Stimulated activated CD4-positive, alpha-beta T cell treated with anti-CD3 and anti-CD28 coated beads, Interleukin-15, amount 100 ng/mL, for 48 hours (primary cell): ENCODE measurements at places on chromosomes 16 and 17.

DNA sequence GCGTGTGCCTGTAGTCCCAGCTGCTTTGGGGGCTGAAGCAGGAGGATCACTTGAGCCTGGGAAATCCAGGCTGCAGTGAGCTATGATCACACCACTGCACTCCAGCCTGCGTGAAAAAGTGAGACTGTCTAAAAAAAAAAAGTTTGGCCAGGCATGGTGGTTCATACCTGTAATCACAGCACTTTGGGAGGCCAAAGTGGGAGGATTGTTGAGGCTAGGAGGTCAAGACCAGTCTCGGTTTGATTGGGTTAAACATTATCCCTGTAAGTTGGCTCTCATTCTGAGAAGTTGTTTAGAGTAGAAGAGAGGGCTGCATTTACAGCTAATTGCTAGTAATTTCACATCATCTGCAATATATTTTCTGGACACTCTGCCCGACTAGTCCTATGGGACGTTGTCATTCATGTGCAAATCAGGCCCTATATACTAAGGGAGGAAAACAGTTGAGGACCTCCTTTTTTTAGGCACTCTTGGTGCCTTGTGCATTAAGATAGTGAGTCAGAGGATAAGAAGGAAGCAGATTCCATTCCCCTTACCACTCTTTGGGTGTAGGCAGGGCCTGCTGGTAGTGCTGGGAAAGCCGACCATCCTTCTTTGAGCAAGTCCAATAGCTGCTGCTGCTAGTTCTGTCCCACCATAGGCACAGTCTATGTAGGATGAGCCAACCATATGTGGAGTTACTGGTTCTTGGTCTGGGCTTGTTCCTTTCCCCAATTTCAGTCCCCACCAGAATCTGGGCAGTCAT, 18.7 kb downstream of the HMOX2 start:
- no peak for DNase-seq

GRCh38 chr17:56528696-56529095, 64.8 kb upstream of the NOG start:
- no peak for DNase-seq

DNA sequence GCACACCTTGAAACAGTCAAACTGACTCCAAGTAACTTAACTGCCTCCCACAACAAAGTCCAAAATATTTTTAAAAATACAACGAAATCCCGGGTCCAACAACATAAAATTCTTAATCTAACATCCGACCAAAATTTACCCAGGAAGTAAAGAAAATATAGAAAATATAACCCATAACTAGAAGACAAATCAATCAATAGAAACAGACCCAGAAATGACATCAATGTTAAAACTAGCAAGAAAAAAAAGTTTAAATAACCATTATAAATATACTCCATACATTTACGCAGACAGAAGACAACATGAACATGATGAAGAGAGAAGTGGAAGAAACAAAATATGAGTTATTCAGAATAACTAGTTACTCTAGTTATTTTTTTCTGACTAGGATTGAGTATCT, 3.7 kb downstream of the ZNF597 start:
- no peak for DNase-seq

DNA sequence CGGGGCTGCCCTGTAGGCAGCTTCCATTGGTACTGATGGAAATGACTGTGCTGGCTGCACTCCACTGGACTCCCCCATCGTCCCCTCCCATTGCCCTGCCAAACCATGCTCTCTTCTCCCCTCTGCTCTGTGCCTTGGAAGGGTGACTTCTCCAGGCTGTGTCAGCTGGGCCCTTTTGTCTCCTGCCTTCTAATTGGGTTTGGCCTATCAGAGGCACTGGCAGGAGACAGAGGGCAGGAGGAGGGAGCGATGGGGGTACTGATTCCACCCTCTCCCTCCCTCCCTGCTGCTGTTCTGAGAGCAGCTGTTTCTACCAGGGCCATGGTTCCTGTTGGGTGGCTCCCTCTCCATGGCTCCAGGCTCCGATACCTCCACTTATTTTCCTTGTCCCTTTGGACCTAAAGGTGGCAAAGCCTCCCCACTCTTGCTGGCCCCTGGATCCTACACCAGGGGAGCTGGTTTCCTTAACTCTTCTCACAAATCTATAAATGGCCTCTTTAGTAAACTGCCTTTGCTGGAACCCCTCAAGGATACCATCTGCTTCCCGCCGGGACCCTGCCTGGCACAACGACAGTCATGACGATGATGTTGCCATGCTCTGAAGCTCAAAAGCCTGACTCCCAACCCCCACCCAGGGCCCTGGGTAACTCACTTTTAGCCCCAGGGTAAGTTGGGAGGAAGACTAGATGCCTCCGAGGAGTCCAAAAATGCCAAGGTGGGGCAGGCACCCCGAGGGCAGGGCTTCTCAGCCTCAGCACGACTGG, 123.8 kb upstream of the RPL38 start:
- no peak for DNase-seq

DNA sequence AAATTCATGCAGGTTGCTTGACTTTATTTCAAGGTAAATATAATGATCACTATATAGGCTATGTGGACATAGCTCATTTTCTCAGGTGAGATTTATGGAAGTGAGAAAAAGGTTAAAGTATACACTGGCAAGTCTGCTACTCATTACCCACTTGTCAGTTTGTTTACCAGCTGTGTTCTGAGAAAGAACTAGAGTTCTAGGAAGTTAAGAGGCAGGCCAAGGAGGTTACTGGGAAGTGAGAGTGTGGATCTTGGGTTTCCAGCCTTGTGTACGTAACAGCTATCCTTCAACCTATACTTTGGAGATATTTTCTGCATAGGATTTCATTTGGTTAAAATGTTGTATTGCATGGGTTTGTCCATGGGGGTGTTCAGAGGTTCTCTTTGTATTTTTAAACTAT, 31.9 kb upstream of the COX10 start:
- no peak for DNase-seq

- DNase-seq: no peak
Observed at GRCh38 chr17:75877752-75878173, 618 bp downstream of the TRIM47 start.

- DNase-seq: no peak
Observed at GRCh38 chr17:21298983-21299519, 14.5 kb downstream of the MAP2K3 start.
